ENCODE measurements at places on chromosomes 5 and 9.

DNA sequence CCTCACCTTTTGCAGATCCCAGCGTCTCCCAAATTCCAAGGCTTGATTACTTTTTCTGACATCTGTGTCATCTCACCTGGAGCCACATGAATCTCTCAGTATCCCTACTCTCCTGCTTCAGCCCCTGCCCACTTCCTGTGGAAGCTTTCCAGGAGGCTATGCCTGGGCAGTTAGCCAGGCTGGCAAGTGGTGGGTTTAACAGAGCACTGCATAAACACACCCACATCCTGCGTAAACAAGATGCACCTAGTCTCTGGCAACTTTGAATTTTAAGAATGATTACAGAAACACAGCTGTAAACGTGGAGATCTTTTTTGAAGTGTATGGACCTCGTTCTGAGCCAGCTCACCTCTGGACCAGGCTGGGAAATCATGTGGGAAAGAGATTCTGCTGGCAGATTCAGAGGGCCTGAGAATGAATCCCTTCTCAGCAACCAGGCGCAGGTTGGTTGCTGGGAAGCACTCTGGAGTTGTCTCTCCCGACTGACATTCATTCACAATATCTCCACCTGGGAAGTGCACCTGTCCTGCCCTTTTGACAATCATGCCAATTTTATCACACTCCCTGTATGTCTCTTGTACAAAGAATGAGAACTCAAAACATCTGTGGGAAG lies 55.7 kb upstream of the FANCC start:
- peak; percentile 54 for DNase-seq

- no peak for DNase-seq
Measured at GRCh38 chr5:164784230-164784629, 1278.8 kb downstream of the MAT2B start.

- DNase-seq = no peak
Measured at GRCh38 chr9:36961561-36962325, 72.3 kb downstream of the PAX5 start.

DNA sequence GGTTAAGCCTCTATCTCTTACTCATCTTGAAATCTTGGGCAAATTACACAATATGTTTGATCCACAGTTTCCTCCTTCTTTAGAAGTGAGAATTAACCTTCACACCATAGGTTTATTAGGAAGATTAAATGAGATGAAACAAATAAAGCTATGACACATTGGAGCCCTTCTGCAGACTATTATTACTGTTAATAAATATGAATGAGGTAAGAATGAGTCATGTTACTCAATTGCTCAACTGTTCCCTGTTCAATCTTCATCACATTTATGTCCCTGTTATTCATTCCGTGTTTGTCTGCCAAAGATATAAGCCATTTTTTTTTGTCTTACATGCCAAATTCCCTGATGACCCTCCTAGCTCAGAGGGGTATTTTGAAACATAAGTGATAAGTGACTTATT lies 52.1 kb upstream of the PAPPA start:
- no peak for DNase-seq

DNA sequence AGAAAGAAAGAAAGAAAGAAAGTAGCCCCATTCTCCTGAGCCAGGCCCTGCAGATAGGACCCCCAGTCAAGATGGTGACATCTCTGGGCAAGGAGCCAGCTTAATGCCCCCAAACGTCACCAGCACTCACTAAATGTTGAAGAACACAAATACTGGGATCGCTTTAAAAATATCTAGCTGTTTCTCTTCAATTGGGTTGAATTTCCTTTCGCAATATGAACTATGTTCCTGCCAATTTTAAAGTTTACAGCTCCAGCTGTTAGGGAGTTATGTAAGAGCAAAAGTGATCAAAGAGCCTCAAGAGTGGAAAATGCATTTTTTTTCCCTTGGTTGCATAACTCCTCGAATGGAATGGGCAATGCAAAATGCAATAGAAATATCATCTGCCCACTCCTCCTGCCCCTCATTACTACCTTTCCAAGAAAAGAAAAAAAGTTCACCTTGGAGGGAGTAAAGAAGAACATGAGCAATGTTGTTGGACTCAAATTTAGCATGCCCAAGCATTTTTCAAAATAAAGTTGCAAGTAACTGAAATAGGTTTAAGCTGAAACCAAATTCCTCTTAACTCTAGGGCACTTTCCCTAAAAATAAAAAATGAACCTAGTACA lies 244.2 kb upstream of the PIK3R1 start:
- DNase-seq = no peak

- peak; percentile 70 for DNase-seq
Measured at GRCh38 chr9:99822109-99822805, 572 bp downstream of the NR4A3 start.

All from DMS53 (cell line).